ENCODE measurements at places on chromosomes 7 and 10.

DNA sequence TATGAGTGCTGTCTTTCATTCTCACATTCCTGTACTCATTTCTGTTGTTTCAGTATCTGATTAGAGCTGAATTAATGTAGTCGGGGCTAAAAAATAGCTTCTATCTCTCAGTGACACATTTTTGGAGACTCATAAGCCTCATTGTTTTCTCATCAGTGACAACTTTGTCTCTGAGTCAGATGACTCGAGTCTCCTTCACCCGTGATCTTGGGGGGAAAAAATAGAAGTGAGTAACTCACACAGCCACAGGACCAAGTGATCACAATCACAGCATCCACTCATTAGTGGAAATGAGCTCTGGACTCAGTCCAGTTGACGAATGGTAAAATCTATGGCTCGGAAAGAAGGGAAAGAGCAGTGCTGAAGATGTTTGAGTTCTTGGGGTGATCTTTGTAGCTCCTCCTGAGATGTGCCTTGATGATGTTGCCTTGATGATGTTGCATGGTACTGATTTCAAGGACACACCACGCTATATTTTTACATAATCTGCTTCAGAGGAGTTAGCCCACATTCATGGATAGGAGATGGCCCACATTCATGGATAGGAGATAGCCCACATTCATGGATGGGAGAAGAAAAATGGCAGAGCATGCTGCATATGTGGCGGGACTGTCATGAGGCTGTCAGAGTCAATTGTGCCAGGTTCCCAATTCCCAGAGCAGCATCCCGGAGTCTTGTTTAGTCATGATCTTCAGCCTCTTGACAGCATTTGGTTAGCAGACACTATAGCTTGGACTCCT, 214.7 kb downstream of the CELF2 start:
- DNase-seq, result no peak

- no peak for DNase-seq
Observed at GRCh38 chr7:11236680-11237079, 263.0 kb downstream of the PHF14 start.

- no peak for DNase-seq
Observed at GRCh38 chr7:22688084-22688483, 38.9 kb upstream of the IL6 start.

- DNase-seq, result no peak
Observed at GRCh38 chr10:105834261-105835059, 1193.4 kb downstream of the SORCS3 start.

GRCh38 chr10:60041489-60042133, 135.3 kb upstream of the CCDC6 start:
- DNase-seq, result no peak

- no peak for DNase-seq
Observed at GRCh38 chr10:71075086-71075758, 137.1 kb upstream of the UNC5B start.

DNA sequence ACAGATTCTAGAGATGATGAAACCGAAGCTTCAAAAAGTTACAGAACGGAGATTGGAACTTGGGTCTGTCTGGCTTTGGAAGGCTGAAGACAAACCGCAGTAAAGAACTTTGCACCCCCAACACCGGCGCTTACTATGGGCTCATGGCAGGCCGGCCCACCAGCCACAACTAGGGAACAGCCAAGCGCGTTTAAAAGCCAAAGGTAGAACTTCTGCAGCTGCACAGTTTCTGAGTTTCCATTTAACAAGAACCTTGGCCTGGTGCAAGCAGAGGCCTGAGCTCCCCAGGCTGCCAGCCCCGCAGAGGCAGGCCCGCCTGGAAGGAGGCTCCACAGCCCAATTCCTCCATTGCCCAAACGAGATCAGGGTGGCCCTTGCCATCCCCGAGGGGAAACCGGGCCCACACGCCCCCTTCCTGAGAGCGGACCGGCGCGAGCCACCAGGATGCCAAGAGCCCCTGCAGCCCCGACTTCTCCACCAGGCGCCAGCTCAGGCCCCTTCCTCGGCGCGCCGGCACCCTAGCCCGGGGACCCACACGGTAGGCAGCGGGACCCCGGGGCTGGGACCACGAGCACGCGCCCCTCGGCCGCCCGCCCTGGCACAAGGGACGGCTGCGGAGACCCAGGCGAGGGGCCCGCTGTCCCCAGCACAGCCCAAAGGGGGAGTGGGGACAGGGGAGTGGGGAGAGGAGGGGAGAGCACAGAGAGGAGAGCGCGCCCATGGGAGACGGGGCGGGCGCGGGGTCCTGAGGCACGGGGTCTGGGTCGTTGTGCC, 566 bp downstream of the MAD1L1 start:
- DNase-seq, result no peak

DNA sequence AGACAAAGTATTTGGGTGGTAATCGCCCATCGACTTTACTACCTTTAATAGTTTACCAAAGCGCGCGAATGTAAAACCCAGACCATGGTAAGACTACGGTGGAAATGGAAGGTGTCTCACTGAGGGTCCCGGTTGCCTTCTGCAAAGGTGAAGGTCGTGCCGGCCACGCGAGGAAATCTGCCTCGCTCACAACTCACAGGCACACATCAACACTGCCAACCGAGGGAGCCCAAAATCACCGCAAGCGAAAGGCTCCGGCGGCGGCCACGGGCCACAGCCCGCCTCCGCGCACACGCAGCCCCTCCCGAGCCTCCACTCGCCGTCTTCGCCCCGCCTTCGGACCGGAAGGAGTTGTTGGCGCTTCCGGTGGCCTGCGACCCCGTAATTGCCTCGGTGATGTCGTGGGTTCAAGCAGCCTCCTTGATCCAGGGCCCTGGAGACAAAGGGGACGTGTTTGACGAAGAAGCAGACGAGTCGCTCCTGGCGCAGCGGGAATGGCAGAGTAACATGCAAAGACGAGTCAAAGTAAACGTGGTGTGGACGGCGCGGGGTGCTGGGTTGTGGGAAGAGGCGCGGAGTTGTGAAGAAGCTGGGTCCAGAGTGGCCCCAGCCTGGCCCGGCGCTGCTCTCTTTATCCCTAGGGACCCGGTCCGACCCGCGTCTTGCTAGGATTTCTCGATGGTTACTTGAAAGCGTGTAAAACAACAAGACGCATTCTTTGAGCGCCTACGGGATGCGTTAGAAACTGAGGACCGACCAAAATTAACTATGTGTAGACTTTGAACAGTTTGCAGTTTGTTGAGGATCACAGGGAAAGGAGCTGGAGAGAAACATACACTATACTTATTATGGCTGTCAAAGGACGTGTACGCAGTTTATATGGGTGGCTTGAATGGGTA, at the start of gene YAE1:
YAE1 (plus strand) TSS at position 382 of the 899 bp plus-strand sequence; CDS start at position 397, 15 bp downstream.
- DNase-seq, result peak; percentile 89

- no peak for DNase-seq
Observed at GRCh38 chr10:31129271-31129670, 97.6 kb upstream of the ZNF438 start.

DNA sequence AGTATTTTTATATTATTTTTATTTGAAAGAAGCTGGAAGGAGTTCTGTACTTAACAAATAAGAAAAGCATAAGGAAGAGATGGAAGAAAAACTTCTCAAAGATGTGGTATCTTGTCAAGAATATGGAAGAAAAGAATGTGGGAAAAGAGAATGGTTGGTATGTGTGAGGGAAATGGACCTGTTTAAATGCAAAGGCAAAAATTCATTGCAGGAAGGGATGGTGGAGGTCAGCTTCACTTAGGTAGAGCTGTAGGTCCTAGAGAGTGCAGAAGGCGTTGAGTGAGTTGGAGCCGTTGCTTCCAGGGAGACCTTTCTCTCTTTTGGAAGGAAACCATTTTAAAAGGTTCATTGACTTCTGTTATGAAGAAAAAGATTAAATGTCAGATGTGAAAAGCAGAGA, 107.3 kb downstream of the EXOC4 start:
- no peak for DNase-seq

- no peak for DNase-seq
Observed at GRCh38 chr10:58856508-58857240, 319.8 kb upstream of the PHYHIPL start.

GRCh38 chr7:38506756-38507155, 124.4 kb downstream of the AMPH start:
- no peak for DNase-seq

DNA sequence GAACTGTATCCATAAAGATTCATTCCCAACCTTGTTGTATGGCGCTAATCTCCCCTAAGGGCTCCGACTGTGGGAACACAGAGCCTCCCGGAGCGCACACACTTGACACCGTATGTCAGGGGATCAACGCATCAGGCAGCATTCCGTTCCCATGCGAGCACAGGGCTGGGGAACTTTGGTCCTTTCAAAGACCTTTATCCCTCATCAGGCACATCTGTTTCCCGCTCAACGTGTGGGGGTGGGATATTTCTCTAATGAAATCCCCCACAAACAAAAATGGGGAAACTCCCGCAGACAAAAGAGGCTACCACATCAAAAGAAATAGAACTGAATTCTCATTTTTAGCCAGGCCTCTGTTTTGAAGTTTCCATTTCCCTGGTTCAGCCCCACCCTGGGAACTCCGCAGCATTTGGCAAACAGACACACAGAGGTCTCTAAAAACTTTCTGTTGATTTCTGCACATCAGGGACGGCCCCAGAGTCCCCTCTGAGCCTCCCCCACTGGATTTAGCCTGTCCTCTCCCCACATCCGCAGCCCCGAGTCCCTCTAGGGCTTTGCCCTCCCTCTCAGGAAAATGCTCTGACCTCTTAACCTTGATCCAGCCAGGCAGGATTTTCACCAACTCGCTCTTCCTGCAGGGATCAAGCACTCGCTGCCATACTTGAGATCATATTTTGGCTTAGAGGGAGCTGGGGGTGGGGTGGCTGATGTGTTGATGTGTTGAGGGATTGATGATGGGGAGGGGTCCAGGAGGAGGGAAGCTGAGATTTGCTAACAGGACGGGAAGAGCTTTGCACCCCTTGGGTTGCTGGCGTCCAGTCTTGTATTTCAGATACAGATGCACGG, 6.6 kb downstream of the CPA5 start:
- DNase-seq, result no peak

- DNase-seq, result no peak
Observed at GRCh38 chr7:2023877-2024566, 208.7 kb downstream of the MAD1L1 start.

- DNase-seq, result no peak
Observed at GRCh38 chr7:127799535-127800305, 147.7 kb downstream of the SND1 start.

DNA sequence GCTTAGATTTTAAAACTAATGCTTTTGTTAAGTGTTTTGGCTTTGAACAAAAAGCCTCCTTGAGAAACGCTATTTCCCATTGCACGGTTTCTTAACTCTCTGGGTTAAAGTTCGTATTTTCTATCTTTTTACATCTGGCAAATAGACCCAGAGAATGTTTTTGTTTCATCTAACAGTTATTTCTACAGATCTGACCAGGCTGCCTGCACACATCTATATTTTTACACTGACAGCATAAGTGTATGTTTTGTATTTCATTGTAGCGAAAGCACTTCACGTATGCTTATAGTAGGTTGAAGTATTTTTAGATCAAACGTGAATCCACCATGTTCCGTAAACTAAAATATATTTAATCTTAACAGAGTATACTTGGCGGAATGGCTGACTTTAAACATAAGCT, 477.3 kb downstream of the SDK1 start:
- no peak for DNase-seq

DNA sequence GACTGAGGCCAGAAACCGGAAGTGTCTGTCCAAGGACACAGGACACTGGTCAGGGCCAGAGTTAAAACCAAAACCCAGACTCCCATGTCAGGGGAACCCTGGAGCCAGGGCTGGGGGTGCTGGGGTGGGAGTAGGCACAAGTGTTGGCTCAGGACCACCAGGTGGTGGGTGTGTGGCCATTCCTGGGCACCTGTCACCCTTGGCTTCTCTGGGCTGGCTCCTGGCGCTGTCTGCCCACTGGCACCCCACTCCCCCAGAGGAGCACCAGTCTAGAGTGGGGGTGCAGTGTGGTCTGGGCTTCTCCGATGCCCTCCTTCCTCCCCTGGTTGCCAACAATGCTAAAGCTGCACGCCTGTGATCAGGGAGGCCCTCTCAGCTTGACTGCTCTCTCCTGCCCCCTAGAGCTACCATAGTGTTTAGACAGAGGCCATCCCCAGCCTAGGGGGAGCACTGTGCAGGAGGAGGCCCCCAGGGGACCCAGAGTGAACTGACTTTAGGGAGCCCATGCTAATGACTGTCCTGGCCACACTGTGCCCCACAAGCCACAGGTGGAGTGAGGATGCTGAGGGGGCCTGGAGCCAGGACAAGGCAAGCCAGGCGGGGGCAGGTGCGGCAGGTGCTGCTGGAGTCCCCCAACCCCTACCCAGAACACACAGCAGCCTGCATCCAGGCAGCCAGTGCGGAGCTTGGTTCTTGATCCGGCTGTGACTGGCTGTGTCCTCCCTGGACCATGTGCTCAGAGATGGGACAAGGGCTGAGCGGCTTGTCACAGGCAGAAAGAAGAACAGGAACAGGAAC, 11.0 kb downstream of the RASGEF1A start:
- no peak for DNase-seq

DNA sequence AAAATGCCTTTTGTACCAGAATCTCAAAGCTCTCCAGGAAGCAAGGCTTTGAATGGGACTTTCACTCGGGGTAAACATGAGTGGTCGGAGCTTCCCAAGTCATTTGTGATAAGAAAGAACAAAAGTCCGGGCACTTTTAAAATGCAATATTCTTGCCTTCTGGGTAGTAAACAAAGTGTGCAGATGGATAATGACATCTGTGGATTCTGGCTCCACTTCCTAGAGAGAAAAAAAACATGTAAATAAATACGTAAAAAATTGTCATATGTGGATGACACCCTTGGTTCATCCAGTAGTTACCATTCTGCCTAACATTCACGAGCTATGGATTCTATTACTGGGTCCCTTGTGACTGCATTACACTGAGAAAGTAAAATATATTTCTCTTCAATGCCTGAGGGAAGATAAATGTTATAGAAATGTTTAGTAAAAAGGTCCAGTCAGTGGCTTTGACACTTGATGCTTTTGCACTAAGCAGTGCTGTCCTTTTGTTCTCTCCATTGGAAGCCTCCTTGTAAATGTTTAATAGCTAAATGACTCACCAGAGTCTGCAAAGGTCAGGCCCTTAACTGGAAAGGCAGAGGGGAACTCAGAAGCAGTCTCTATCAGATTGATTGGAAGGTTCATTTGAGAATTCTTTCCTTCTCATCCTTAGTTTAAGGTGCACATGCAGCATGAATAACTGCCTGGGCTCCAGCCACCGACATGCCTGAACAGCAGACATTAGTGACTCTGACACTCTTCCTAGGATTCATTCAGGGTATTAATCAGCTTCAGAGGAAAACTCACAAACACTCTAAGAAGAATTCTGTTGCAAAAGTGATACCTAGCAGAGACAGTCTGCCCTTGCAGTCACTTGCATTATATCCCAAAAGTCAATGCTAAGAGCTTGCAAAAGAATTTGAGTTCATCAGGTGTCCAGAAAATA, 11.7 kb upstream of the EDRF1 start:
- no peak for DNase-seq

- no peak for DNase-seq
Observed at GRCh38 chr7:52074912-52075311, 758.3 kb upstream of the COBL start.
